ENCODE measurements at places on chromosomes 1 and 21.

GRCh38 chr1:221085701-221086375 lies 206.6 kb downstream of the HLX start:
- DNase-seq = no peak

DNA sequence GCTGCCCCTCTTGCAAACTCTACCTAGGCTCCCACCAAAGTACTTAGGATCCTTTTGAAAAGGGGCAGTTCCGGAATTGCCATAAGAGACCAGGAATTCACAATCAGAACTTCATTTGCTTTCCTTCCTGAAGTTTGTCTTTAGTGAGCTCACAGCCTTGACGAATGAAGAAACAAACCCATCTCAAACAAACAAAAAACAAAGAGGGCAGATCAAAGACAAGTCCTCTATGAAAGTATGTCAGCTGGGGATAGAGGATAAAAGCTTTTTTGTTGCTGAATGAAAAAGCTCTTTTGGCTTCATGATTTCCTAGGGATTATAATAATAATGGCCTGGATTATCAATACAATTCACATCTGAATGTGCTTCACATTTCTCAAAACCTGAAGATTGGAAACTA lies 357.9 kb upstream of the DUSP10 start:
- DNase-seq = no peak

GRCh38 chr1:119068427-119068826 lies 72.0 kb downstream of the WARS2 start:
- DNase-seq = no peak

DNA sequence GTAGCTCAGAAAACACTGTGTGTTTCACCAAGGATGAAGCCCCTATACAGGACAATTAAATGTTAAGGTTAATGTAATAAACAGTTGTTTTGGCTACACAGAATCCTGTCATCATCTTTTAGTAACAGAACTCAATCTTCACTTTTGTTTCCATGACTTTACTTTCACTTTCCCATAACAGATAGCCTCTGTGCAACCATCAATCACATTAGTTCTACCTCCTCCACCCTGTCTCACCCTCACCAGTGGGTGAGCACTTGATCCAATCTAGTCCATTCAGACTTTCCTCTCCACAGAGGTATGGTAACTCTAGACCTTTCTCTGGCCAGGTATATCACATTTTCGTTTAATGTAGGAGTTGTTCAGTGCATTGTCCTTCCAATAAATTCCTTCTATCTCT lies 1018.5 kb downstream of the ADGRL2 start:
- DNase-seq = no peak

DNA sequence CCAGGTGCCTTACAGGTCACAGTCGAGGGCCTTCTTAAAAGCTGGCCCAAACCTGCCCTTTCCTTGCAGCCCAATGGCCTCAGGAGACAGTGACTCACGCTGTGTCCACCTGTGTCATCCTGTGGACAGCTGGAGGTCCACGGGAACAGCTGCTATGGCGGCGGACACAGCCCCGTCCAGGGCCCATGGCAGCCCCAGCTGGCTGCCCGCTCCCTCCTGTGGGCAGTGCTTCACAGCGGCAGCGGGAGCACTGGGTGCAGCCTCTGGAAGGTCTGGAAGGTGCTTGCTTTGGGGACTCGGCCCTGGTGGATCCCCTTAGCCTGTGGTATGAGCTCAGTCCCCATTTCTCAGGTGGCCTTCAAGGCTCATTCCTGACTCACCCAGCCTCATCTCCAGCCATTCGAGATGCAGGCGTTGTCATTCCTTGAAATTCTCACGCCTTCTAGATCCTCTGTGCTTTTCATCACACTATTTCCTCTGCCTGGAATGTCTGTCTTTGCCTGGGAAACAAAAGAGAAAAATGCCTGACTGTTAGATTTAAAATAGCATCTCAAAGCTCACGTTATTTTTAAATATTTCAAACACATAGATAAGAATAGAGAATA lies 86.8 kb downstream of the KIF26B start:
- DNase-seq = no peak

DNA sequence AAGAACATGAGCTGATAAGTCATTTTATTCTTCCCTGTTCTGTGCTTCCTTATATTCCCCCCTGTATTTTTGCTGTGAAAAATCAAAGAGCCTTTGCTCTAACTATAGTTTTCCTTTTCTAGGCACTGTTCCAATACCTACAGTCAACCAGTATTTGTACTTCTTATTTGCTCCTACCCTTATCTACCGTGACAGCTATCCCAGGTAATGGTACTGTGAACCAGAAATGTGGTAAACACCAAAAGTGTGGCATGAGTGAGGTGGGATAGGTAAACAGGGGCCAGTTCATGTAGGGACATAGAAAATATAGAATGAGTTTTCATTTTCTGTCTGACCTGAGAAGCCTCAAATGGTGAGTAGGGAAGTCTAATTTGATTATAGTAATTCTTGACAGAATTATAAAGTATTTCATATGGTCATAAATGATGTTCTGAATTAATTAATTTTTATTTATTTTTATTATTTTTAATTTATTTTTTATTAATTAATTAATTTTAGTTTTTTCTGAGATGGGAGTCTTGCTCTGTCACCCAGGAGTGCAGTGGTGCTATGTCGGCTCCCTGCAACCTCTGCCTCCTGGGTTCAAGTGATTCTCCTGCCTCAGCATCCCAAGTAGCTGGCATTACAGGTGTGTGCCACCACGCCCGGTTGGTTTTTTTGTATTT lies 22.9 kb upstream of the AXDND1 start:
- no peak for DNase-seq

- DNase-seq = no peak
Observed at GRCh38 chr1:68065766-68066165, 15.3 kb upstream of the DIRAS3 start.

- no peak for DNase-seq
Observed at GRCh38 chr1:219917851-219918466, 10.4 kb downstream of the SLC30A10 start.

DNA sequence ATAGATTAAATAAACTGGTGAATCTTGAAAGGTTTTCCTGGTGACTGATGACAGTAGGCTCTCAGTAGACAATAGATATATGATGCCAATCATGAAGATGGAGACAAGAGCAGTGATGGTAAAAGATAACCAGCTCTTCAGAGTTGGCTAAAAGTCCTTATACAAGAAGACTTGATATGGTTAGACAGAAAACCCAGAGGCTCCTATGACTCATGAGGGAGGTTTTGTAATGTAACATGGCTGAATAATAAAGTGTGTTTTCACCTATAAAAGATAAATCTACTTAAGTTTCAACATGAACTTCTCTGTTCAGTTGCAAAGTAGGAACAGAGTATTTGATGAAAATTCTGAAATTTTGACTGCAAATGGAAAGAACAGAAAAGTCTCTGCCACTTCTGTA lies 12.7 kb upstream of the CRNN start:
- DNase-seq = no peak

DNA sequence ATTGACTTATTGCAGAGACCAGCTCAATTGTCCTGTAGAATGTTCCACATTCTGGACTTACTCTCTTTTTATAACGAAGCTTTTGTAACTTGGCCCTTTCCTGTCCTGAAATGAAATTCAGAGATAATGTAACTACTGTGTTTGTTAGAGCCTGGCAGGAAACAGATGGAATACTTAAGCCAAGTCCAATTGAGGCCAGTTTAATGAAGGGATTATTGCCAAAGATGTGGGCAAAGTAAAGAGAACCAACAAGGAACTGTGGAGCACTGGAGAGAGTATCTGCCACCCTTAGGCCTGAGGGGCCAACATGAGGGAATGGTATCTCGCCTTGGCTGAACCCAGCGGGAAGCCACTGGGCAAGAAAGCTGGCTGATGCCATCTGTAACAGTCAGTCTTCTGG lies 32.9 kb downstream of the MFSD2A start:
- no peak for DNase-seq

Data from AML-193 (cell line).